ENCODE measurements at places on chromosomes 16 and 17. TPM values are rescaled to one million over a fixed set of nuclear protein-coding genes. Genes with fewer than 3 reads are reported as not detected.
A peak's percentile ranks its signal among the peaks of the same experiment; 100 is the strongest.

CSNK2A2 gene
- total RNA-seq: 64.2 TPM

KRT33B gene
- not detected for total RNA-seq

GRCh38 chr16:69324013-69324531 lies 6.3 kb downstream of the PDF start:
- DNase-seq: peak; percentile 17

- no peak for DNase-seq
Measured at GRCh38 chr16:66169817-66170216, 196.7 kb upstream of the CDH5 start.

CHST4 gene
- not detected for total RNA-seq

- peak; percentile 59 for DNase-seq
Measured at GRCh38 chr17:17729620-17730249, 48.5 kb downstream of the RAI1 start.

DNA sequence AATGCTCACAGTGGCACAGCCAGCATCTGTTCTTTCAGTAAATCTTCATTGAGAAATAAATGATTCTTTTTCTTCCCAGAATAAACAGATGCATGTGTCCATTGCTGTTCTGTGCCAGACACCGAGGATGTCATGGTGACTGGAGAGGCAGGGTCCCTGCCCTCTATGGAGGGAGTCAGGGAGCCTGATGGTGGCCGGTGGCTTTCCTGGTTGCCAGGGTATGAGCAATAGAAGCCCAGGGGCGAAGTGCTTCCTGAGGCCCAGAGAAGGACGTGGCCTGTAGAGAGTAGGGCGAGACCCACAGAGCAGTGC lies 29.9 kb upstream of the NUDT16L1 start:
- DNase-seq: no peak

GRCh38 chr17:63973247-63973646 lies 529 bp upstream of the SCN4A start:
- no peak for DNase-seq

Measured in activated naive CD8-positive, alpha-beta T cell treated with anti-CD3 and anti-CD28 coated beads, Interleukin-2, amount 10 ng/mL, durations not matched to agents 7 days and 5 days (primary cell).